ENCODE measurements at places on chromosomes 1 and 21. TPM values are rescaled to one million over a fixed set of nuclear protein-coding genes. Genes with fewer than 3 reads are reported as not detected.

Gene ITLN2
- 6.3 TPM for total RNA-seq

DNA sequence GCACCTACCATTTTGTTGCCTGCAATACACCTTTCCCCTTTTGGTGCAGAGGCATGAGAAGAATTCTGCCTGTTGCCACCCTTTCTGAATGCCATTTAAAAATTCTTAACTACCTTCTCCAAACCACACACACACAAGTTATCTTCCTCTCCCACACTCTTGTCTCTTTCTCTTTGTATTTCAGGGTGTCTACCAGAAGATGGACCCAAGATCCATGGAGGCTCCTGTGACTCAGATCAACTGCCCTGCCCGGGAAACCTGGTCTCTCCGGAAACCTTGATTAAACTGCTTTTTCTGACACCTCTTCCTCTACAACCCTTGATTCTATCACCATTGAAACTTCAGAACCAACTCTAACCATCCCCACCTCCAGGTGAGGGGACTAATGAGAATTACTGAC lies 2.4 kb upstream of the TARS2 start:
- no peak for DNase-seq

- DNase-seq: no peak
These were observed 141.3 kb downstream of the ZZZ3 start for GRCh38 chr1:77541162-77541545.

- DNase-seq: no peak
These were observed 69.4 kb upstream of the USP25 start for GRCh38 chr21:15660423-15660804.
